ENCODE measurements at places on chromosomes 12 and 14. TPM values are rescaled to one million over a fixed set of nuclear protein-coding genes. Genes with fewer than 3 reads are reported as not detected.

DNA sequence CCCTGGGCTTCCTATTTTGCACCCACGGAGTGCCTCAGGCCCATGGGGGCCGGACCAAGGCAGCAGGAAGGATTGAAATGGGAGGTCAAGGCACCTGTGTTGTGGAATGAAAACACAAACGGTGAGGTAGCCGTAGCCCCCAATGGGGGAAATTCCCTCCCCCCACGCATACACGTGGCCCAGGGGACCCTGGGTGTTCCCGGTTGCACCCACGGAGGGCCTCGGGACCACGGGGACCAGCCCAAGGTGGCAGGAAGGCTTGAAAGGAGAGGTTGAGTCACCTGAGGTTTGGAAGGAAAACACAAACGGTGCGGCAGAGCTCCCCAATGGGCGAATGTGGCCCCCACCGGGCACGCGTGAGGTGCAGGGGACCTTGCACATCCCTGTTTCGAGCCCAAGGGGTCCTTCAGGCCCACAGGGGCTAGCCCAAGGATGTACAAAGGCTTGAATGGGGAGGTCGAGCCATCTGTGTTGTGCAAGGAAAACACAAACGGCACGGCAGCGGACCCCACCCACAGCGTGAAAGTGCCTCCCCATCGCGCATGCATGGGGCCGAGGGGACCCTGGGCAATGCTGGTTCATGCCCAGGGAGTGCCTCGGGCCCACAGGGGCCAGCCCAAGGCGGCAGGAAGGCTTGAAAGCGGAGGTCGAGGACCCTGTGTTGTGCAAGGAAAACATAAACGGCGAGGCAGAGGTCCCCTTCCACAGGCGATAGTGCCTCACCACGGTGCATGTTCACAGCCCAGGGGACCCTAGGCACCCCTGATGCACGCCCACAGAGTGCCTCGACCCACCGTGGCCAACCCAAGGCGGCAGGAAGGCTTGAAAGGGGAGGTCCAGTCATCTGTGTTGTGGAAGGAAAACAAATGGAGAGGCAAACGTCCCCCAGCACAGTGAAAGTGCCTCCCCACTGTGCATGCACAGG is 376.7 kb downstream of the ALG10 start:
- no peak for DNase-seq

The MANSC4 gene
- not detected for total RNA-seq

- no peak for DNase-seq
Observed at GRCh38 chr14:99564926-99565259, 39.1 kb downstream of the CCDC85C start.

The SLC5A8 gene
- total RNA-seq, result not detected

The KSR2 gene
- total RNA-seq, result 0.14 TPM

DNA sequence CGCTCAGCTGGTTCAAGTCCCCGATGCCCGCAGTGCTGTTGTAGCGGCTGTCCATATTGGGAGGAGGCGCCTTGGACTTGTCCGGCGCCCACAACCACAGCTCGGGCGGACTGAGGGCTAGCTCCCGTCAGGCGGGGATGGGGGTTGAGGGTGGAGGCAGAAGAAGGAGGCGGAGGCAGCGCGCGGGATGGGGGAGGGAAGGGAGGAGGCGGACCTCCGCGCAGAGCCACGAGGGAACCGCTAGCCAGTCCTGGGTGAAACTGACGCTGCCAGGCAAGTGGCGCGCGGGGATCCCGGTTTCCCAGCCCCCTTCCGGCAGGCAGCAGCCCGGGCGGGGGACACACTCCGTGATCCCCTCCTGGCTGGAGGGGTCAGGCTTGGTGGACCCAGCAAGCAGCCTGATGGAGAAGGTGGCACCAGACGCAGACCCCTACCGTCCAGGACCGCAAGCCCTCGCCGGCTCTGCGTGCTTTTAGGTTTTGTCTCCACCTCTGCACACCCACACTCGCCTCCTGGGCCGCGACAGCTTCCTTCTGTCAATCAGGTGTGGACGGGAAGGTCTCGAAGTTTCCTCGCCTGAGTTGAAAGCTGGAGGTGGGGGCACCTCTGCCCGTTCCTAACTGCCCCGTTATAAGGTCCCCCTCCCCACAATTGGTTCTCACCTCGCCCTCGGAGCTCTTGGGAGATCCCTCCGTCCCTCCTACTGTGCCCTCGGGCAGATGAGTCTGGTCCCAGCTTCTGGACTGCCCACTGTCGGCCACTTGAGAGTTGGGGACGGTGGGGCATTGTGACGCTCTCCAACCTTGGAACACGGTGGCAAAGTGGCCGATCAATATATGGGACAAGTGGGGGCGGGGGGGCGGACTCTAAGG is at the start of gene CPNE8:
CPNE8 (minus strand) TSS at position 112 of the 872 bp plus-strand sequence; CDS start at position 55, 57 bp downstream.
- DNase-seq, result peak; percentile 50

DNA sequence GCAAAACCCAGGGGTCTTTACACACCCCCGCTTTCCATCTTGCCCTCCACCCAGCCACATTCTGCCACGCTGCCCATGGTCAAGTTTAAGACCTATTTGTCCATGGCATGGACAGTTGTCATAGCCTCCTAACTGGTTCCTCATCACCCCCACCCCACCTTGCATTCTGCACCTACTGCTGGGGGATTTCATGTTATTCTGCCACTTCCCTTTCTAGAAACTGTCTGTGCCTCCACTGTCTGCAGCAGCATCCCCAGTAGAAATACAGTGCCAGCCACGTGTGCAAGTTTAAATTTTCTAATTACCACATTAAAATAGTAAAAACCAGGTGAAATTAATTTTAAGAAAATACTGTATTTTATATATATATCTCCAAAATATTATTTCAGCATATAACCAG is 63.2 kb downstream of the WDR20 start:
- DNase-seq, result no peak

DNA sequence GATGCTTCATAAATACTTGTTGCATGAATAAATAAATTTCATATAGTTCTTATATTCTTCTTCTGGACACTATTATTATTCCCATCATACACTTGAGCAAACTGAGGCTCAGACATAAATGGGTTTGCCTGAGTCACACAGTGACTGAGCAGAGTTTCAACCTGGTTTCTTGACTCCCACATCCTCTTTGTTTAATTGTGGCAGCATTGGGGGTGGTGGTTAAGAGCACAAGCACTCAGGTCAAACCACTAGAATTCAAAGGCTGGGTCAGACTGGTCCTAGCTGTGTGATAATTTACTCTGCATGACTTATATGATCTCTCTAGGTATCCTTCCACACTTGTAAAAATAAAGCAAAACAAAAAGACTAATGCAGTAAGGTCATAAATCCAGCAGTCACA is 274.9 kb upstream of the SRRM4 start:
- no peak for DNase-seq

- DNase-seq, result no peak
Observed at GRCh38 chr14:94562022-94562421, 780 bp downstream of the SERPINA4 start.

DNA sequence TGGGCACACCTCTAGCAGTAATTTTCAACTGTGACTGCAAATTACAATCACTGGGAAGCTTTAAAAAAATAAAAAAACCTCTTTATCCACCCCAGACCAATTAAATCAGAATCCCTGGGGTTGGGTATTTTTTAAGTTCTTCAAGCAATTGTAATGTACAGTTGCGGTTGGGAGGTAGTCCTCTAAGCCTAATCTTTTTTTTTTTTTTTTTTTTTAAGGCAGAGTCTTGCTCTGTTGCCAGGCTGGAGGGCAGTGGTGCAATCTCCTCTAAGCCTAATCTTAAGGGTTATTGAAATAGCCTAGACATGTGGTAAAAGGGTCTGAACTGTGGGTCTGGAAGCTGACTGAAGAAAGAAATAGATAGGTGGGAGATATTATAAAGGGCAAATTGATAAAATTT is 230.5 kb downstream of the AKAP6 start:
- no peak for DNase-seq

GRCh38 chr14:87756661-87757060 is 236.3 kb downstream of the GALC start:
- DNase-seq, result no peak

- DNase-seq, result no peak
Observed at GRCh38 chr12:94149781-94150239, 1.4 kb downstream of the PLXNC1 start.

GRCh38 chr14:34035177-34035933 is 84.5 kb upstream of the EGLN3 start:
- no peak for DNase-seq

DNA sequence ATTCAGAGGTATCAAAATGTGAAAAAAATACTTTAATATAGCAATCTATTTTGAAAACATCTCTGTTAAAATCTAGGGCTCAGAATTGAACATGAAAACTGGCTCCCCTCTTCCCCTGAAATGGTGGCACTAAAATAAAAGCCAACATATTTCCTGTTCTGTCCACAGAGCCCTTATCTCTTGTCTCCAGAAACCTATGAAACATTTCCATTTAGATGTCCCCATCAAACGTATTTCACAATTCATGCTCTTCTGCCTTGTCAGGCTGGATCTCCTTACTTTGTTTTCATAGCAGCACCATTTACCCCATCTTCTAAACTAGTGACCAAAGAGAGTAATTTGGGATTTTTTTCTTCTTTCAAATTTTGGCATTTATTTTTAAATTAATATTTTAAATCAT is 42.4 kb downstream of the PDE3A start:
- no peak for DNase-seq

The RITA1 gene
- total RNA-seq, result 20.0 TPM

GRCh38 chr12:95083938-95084337 is 10.5 kb upstream of the NR2C1 start:
- peak; percentile 2 for DNase-seq

DNA sequence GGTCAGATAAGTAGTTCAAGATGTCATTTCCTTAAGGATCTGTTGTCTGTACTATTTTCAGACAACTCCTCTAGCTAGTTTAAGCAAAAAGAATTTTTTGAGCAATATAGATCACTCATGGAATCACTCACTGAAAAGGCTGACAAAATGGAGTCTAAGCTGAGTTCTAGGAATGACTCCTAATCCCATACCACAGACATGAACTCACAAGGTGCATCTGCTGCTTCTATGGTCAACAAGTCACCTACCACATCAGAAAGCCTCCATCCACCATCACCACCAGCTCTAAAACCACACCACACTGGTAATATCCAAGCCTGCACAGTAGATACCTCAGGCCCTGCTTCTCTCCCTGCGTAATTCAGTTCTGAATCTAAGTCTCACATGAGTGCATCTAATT is 33.0 kb downstream of the PWP1 start:
- DNase-seq, result no peak

- no peak for DNase-seq
Observed at GRCh38 chr12:106276032-106276740, 26.3 kb upstream of the TCP11L2 start.

The LRTM2 gene
- not detected for total RNA-seq

GRCh38 chr14:101478096-101478495 is 83.2 kb upstream of the DIO3 start:
- no peak for DNase-seq

DNA sequence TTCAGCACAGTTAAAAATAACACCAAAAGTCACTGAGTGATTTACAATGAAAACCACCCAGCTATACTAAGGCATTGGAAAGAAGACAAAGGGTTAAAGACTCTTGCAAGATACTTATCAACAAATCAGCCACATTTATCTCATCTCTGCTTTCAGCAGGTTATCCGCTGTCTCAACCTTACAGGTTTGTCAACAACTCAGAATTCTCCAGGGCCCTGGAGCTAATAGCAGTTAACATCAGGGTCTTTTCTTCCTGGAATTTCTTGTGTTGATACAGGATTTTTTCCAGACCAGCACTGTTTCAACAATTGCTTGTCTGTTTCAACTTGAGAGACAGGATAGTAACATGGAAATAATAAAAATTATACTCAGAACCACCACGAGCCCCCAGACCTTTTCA is 3.5 kb downstream of the PKP2 start:
- no peak for DNase-seq

DNA sequence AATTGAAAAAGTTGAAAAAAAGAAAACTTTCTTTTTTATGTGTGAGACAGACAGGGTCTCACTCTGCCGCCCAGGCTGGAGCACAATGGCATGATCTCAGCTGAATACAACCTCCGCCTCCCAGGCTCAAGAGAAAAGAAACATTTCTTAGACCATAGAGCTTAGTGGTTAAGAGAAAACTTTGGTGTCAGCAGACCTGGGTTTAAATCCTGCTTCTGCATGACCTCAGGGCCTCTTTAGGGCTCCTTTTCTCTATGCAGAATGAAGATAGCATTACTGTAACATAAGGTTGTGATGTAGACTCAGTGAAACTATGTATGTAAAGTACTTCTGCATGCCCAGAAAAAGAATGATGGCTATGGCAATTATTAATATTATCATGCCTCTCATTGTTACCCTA is 104.7 kb upstream of the NUDT4 start:
- no peak for DNase-seq

The PPM1H gene
- 3.7 TPM for total RNA-seq

The LTBP2 gene
- 1.3 TPM for total RNA-seq

DNA sequence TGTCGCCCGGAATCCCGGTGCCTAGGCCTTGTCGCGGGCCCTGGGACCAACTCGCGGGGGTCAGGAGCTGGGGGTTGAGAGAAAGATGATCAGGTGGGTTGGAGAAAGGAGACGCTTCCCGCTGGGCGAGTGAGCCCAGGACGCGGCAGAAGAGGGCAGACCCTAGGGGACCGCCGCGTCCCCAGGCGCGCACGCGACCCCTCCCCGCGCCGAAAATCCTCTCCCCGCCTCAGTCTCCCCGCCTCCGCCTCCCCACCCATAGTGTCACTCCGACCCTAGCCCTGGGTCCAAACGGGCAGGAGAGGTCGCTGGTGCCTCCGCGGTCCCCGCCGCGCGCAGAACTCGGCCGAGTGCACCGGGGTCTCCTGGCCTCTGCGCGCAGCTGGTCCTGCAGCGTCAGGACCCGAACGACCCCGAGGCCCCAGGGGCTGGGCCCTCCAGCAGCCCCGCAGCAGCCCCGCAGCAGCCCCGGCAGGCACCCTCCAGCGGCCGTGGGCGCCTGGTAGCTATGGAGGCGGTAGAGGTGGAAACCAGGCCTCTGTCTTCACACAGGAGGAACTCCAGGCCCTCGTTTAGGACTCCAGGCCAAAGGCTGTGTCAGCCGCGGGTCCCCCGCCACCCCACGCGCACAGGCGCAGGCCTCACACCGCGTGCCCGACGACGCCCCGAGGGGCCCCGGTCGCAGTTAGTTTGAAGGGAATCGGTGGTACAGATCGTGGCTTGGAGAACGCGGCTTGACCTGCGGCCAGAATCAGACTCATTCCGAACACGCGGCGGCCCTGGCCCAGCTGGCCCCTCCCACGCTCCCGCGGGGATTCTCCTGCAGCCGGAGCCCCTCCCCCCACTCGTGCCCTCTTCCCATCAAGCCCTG is 60.1 kb upstream of the EIF5 start:
- DNase-seq, result no peak

DNA sequence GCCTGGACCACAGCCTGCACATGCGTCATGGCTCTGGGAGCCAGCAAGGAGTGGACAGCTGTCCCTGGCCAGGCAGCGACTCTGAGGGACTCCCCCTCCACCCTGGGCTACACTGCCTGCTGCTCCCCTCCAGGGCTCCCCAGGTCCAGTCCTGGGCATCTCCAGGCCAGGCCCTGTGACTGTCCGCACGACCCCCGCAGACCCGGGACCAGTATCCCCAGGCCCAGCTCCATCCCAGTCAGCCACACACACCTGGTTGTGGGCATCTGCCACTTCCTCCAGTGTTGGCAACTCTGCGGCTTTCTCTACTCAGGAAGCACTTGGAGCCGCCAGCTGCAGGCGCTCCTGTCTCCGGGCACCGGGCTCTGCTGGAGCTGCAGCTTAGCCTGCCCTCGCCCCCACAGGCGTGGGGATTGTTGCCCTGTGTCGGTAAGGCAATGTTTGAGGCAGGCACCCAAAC is 2.4 kb downstream of the ULK1 start:
- DNase-seq, result no peak

- no peak for DNase-seq
Observed at GRCh38 chr14:31020834-31021575, 4.4 kb upstream of the AP4S1 start.

GRCh38 chr14:100212476-100213333 is 26.2 kb upstream of the YY1 start:
- no peak for DNase-seq

- DNase-seq, result no peak
Observed at GRCh38 chr12:49496417-49497360, 42.1 kb upstream of the KCNH3 start.

Measured in neural crest cell (in vitro differentiated cells).